Activated T-cell treated with anti-CD3 and anti-CD28 coated beads, Interleukin-2, amount 50 U/mL, for 24 hours (primary cell): ENCODE measurements at places on chromosomes 16 and 17.

GRCh38 chr17:80111702-80112470, 10.5 kb downstream of the GAA start:
- DNase-seq: peak; percentile 16

DNA sequence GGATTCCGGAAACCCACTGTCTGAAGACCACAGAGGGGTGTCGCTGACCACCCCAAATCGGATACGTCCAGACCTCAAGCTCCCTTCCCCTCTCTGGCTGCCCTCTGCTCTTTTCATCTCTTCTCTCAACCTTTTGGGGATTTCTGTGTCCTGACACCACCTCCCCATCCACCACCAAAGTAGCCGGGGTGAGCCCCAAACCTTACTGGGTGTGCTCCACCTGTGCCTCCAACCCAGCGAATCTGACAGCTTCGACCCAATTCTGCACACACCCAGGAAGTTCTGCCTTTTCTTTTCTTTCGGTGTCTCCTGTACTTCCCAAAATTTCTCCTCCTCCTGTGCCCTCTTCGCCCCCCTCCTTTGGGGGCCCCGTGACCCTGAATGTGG, 534 bp downstream of the KCTD11 start:
- no peak for DNase-seq

DNA sequence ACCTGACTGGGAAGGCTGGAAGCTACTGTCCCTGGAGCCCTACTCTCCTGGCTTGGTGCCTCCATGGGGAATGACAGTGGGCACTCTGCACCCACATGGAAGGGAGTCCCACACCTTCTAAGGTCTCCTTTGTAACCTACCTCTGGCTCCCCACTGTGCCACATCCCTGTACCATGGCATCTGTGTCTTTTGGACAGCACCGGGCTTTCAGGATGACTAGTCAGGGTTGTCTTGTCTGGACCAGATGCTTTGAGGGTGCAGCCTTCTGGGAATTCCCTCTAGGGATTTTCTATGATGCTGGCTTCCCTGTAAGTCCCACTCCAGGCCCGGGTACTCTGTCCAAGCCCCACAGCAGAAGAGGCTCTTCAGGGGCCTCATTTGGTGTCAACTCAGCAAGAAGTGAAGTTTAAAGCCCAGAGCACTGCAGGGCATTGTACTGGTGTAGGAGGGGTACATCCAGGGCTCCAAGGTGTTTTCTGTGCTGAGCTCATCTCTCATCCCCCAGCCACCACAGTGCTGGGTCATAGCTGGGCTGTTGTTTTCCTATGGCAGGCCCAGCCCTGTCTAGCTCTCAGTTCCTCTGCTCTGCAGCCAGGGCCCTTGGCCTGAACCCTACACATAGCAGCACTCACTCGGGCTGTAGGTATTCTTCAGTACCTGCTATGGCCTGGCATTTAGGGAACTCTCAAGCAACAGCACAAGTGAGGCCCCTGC, 255.3 kb downstream of the CPPED1 start:
- DNase-seq: no peak

DNA sequence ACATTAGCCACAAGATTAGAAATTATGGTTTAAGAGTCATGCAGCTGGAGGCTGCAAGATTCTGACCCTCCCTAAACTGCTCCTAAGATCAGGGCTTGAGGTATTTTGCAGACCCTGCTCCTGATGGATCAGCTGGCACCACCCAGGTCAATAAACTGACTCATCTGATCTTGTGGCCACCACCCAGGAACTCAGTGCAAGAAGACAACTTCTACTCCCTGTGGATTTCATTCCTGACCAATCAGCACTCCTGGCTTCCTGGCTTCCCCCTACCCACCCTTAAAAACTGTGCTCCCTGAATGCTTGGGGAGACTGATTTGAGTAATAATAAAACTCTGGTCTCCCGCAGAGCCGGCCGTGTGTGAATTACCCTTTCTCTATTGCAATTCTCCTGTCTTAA, 25.0 kb upstream of the MILR1 start:
- DNase-seq: no peak

DNA sequence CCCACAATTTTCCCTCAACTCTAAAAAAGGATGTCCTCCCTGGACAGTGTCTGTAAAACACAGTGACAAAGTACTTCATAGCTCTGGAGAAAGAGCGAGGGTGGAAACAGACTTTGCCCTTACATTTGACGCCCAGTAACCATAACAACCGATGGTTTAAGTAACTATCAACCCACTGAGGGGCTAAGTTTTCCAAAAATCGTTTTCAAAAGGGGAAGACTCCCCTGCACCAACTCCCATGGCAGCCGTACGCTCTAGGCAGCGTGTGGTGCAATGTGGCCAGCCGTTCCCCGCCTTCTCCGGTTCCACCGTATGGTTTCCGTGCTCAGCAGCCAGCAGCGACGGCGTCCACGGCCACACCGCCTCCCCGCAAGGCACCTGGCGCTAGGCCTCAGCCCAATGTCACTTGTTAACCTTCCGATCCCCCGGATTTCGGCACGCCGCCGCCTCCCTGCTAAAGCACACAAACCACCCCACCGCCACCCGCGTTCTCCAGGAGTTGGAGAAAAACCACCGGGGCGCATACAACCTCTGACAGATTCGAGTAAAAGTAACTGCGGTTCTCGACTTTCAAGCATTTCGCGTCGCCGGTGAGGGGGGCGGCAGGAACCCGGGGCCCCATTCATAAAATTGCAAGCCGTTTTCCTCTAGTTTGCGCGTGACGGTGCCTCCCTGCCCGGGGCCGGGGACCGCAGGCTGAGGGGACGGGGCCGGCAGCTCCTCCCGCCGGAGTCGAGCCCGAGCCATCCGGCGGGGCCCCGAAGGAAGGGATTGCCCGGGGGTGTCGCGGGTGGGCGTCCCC, 661 bp downstream of the TEX2 start:
- peak; percentile 77 for DNase-seq

DNA sequence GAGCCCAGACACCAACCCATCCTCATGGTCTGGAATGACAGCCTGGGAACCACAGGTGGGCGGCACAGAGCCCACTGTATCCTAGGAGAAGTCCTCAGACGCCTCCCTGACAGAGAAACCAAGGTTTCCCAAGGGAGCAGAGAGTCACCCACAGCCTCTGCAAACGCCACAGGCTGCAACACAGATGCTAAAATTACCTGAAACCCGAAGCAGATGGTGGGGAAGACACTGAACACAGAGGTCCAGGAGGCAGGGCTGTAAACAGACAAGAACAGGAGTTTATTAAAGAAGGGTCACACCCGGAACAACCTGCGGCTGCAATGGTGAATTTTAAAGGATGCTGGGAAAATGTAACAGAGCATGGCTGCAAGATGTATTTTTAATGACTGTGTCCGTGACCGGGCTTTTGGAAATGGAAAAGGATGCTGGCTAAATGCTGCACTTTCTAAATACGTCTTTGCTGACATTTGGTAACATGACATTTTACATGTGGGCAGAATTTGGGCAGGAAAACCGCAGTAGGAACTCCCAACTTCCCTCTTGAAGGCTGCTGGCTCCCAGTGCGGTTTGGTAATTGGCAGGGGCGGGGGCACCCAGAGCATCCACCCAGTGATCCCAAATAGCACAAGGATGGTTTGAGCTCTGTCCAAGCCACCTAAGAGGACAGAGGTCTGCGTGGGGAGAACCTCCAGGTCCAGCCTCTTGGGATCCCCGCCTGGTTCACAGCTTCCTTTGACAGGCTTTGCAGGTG, 13.1 kb downstream of the SLC38A8 start:
- no peak for DNase-seq

- DNase-seq: peak; percentile 99
Observed at GRCh38 chr17:8185582-8186445, 4.2 kb downstream of the BORCS6 start.

DNA sequence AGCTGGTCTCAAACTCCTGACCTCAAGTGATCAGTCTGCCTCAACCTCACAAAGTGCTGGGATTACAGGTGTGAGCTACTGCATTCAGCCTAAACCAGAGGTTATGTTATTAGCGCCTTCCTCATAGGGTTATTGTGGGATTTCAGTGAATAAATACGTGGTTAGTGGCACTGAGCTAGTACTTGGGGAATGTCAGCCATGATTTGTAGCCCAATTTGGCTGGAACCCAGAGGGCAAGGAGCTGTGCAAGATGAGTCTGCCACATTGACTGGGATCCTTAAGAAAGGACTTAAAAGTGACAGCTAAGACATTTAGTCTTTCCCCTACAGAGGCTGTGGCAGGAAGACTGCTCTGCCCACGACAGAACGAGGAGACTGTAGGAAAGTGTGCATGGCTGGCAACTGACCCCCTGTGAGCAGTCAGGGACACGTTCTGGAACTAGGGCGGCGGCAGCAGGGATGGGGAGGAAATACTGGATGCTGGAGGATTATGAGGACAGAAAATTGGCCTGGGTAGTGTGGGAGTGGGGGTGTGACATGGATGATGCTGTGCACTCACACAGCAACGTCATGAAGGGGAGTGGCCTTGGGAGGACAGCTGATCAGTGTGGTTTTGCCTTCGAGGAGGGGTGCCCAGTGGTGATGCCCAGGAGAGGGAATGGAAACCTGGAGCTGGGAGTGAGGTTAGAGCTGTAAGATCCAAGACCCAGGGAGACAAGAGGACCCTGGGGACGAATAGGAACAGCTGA, 14.6 kb downstream of the ATP5PD start:
- DNase-seq: peak; percentile 70

GRCh38 chr17:77496401-77496801, 355.6 kb downstream of the SEC14L1 start:
- DNase-seq: no peak

DNA sequence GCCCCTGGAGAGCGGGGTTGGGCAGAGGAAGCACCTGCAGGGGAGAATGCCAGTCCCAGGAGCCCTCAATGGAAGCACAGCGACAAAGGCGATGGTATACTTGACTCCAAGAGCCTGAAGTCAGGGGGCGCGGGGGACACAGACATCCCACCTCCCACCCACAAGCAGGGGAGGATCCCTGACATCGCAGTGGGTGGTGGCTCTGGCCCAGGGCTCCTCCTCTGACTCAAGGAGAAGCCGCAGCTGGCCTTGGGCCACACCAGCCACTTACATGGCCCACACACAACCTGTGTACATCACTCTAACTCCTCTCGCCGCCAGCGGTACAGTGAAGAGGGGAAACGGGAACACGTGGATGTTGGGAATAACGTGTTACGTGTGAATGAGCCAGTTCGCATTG, 44.3 kb downstream of the FZD2 start:
- no peak for DNase-seq

- DNase-seq: peak; percentile 57
Observed at GRCh38 chr17:8123695-8124349, at the start of gene HES7. TSS of gene HES7 (minus strand) at chr17:8124106. CDS start at chr17:8124084, 22 bp downstream.

- DNase-seq: no peak
Observed at GRCh38 chr17:51152766-51153209, 571 bp upstream of the NME1 start.

DNA sequence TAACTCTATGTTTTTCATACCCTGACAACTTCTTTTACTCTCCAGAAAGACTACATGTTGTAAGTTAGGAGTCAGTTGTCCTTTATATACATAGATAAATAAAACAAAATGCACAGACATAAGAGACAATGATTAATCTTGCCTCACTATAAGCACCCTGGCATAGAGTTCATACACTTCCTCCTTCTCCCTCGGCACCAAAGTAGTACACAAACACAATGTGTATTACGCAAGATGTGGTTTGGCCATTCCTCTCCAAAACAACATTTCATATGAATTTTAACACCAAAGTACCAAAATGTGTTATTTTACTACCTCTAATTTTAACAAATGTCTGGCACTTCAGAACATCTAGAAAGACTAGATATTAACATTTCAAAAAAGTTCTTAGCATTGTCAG, 17.2 kb upstream of the SLFN11 start:
- no peak for DNase-seq

- no peak for DNase-seq
Observed at GRCh38 chr17:6388416-6388815, 46.5 kb downstream of the AIPL1 start.

DNA sequence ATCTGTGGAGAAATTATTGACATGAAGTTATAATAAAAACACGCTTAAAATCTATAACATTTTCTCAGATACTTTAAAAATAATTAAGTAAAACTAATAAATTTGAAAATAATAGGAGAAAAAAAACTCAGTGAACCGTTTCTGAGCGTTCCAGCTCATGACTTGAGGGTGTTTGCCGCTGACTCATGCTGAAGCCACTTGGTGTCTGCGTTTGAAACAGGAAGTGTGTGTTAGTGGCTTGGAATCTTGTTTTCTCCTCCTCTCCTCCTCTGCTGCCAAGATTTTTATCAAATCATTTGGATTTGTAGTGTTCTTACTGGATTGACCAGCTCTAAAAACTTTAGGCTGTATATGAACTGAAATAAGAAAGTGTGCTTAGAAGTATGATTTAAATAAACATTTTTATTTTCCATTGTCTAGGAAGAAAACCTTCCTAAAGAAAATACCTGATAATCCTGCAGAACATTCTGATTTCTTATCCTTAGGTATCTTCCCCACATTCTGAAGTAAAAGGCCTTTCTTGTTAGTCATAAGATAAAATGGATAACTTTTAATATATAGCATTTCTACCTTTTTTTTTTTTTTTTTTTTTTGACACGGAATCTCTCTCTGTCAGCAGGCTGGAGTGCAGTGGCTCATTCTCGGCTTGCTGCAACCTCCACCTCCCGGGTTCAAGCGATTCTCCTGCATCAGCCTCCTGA, 30.8 kb downstream of the USP10 start:
- no peak for DNase-seq

- no peak for DNase-seq
Observed at GRCh38 chr16:19967963-19968362, 83.3 kb upstream of the GPRC5B start.

DNA sequence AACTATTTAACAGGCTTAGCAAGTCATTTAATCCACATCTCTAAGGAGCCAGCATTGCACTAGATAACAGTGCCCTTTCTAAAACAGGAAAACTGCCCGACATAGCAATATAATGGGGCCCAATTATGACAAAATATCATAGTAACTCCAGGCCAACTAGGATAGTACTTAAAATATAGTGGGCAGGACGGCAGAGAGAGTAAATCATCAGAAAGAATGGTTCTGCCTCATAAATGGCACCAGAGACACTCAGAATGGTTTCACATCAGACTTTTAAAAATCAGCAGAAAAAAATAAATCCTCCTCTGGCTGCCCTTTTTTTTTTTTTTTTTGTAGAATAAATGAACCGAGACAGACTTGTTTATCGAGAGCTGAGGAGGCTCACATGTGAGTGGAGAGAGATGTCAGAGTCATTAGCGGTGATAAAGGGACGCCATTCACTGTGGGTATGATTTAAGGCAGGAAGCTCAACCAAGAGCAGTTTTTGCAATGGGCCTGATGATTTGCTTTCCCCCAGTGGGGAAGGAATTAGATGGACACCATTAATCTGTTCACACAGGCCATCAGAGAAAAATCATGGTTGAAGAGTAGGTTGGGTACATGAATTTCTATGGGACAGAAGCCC, 62.6 kb downstream of the CPPED1 start:
- no peak for DNase-seq

DNA sequence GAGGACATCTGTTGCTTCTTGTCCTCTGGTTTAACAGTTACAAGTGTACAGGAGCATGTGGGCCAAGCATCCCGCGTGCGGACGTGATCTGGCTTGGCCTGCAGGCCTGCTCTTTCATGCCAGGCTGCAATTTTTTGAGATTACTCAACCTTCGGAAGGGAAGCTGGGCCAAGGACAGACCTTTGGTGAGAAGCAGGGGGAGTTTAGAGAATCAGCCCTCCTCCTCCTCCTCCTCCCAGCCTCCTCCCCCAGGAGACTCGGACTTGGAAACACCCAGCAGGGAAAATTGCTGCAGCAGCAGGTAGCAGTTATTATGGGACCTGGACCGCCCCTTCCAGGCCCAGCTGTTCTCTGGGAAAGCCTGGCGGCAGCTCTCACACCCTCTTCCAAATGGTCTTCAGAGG, 5.1 kb upstream of the KLHL36 start:
- no peak for DNase-seq
